ENCODE measurements at places on chromosomes 2 and 18.

GRCh38 chr2:40219141-40219540 lies 232.7 kb downstream of the SLC8A1 start:
- no peak for DNase-seq

DNA sequence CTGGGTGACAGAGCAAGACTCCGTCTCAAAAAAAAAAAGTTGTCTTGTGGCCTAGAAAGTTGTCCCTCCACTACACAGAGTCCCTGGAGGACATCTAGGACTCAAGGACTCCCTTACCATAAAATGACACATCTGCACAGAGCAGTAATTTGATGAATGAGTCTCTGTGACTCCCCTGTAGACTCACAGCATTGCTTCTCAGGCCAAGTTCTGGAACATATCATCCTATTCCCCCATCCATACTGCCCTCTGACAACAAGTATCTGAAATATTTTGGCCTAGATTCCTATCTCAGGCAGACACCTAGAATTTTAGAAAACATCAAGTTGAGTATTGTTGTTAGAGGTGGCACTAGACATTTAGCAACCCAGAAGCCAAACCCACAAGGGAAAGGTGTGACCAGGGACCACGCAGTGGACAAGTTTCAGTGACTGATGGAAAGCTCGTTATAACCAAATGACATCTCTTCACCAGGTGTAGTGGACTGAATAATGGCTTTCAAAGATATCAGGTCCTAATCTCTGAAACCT lies 97.9 kb upstream of the ATP8B1 start:
- no peak for DNase-seq

GRCh38 chr2:162114271-162114670 lies 37.8 kb downstream of the GCG start:
- DNase-seq = peak; percentile 20

GRCh38 chr18:45667056-45667736 lies 51.9 kb downstream of the SLC14A2 start:
- DNase-seq = no peak

DNA sequence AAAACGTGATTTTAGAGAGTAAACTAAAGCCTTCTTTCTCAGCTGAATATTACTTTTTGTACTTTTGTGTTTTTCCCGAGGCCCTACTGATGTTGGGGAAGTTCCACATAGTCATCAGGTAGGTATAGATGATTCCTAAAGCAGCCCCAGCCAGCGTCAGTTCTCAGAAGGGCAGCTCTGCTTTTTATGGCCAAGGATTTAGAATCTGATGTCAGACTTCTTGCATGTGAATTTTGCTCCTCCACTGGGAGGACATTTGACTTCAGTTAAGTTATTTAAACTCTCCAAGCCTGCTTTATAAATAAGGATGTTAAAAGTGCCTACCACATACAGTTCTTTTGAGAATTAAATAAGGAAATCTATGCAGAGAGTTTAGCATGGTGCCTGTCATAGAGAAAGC lies 130.8 kb downstream of the NCKAP5 start:
- DNase-seq = no peak

- DNase-seq = no peak
Measured at GRCh38 chr2:232551776-232552175, 1.3 kb downstream of the EIF4E2 start.

Data from SK-MEL-5 (cell line).